ENCODE measurements at places on chromosomes 4 and X.

GRCh38 chr4:73450398-73451004 lies 14.5 kb downstream of the AFP start:
- DNase-seq = no peak

DNA sequence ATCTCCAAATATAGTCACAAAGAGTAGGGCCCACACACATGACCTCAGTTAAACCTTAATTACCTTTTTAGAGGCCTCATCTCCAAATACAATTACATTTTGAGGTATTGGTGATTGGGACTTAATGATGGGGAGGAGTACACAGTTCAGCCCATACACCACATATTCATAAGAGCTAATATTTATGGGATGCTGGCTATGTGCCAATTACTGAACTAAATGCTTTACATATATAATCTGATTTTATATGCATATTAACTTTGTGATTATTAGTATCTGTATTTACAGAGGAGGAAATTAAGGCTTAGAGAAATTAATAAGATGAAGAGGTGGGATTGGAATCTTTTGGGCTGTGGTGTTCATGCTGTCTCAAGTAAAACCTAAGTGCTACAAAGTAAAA lies 17.8 kb downstream of the SMARCAD1 start:
- DNase-seq = no peak

DNA sequence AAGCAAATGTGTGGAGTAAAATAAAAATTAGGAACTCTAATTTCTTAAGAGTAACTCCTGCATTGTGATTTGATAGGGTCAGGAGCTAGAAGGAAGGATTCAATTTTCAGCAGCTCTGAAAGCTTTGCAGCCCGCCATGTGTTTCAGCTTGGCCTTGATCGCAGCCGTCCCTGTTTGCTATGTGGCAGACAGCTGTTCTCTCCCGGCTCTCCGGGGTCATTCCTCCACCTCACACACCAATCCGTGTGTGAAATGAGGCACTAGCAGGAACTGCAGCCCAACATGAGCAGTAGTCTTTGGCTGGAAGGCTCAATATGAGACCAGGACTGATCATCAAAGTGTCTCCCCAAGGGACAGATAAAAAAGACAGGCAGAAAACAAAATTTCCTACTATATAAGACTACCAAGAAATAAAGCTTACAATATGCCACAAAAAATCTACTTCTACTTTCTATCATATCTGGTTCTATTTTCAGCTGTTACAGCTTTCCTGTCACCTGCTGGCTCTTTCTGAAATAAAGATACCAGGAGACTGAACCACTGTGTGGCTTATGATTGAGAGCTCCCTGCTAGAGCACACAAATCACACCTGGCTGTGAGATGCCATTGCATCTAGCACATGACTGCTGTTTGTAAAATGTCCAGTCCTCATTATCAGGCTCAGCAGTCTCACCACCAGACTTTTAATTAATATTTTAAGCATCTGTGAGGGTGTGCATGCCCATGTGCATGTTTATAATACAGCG lies 44.1 kb upstream of the SEC24B start:
- DNase-seq = no peak

DNA sequence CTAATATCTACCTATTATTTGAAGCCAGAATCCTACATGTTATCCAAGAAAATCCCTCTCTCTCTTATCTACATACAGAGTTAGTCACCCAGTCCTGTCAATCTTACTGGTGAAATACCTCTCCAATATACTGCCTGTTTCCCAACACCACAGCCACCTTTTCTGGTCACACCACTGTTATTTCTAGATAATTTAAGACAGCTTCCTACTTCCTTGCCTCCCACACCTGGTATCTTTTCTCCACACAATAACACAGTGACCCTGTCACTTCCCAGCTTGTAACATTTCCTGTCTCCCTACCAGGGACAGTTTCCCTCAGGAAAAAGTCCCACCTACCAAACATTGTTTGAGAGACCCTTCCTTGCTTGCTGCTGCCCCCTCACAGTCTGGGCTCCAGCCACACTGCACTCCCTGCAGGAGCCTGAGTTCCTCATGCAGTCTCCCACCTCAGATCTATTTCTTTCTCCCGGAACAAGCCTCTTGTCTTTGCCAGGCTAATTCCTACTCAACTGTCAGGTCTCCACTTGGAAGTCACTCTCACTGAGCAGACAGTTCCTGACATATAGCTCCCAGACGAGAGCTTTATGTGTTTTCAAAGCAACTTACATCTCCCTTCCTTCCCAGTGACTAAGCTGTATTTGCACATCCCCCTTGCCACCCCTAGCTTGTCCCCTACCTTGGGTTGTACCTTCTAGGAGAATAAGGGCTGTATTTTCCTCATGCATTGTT lies 73.6 kb upstream of the QRFPR start:
- no peak for DNase-seq

DNA sequence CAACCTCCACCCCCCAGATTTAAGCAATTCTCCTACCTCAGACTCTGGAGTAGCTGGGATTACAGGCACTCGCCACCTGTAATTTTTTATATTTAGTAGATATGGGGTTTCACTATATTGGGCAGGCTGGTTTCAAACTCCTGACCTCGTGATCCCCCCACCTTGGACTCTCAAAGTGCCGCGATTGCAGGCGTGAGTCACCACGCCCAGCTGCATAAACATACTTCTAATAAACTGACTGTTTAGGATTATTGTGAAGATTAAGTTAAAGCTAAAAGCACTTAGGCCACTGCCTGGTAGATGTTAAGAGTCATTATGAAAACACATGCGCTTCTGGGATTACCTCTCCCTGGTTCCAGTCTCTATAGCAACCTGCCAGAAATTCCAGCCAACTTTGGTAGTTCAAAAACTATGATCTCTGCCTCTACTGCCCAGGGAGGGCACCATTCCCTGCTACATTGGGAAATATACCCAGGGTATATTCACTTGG lies 30.2 kb upstream of the GRIA3 start:
- no peak for DNase-seq
